ENCODE measurements at places on chromosomes 11 and 22.
A peak's percentile ranks its signal among the peaks of the same experiment; 100 is the strongest.

GRCh38 chr22:38758276-38758945 is 2.6 kb upstream of the SUN2 start:
- DNase-seq: peak; percentile 75

- DNase-seq: no peak
Measured at GRCh38 chr11:60855726-60856633, at the start of gene PTGDR2. TSS of gene PTGDR2 (minus strand) at chr11:60855950. CDS start at chr11:60853722, 2,228 bp downstream.

DNA sequence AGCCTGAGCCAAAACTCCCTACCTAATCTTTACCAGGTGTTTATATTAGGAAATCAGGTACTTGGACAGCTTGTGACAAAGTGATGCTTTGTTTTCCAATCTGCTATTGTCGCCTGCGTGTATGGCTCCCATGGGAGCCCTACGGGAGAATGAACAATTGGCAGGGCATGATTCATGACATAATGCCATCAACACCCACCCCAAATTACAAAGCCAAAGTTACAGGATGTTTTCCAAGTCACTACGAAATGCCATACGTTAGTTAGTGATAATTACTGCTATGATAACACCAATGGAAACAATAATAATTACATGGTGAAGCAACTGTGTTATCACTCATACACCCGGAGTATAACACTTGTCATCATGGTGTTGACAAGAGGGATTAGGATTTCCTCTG is 226.4 kb downstream of the FAM181B start:
- DNase-seq: no peak

DNA sequence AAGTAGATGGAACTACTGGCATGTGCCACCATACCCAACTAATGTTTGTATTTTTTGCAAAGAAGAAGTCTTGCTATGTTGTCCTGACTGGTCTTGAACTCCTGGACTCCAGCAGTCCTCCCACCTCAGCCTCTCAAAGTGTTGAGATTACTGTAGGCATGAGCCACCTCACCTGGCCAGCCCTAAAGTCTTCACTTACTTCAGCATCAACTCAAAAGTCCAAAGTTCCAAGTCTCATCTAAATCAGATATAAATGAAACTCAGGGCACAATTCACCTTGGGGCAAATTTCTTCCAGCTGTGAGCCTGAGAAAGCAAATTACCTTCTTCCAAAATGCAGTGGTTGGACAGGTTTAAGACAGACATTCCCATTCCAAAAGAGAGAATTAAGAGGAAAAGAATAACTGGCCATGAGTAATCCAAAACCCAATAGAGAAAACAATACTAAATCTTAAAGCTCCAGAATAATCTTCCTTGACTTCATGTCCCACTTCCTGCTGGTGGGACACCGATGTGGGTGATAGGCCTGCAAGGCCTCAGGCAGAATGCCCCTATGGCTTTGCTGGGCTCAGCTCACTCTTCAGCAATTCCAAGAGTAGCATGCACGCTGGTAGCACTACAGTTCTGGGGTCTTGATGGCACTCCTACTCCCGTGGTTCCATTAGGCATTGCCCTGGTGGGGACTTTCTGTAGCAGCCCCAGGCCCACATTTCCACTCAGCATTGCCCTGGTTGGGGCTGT is 50.3 kb downstream of the TUG1 start:
- DNase-seq: no peak

- DNase-seq: no peak
Measured at GRCh38 chr11:3015796-3016195, 23.7 kb upstream of the NAP1L4 start.

GRCh38 chr11:10716122-10716521 is 22.6 kb upstream of the IRAG1 start:
- no peak for DNase-seq

GRCh38 chr11:110126936-110127335 is 33.7 kb downstream of the ZC3H12C start:
- DNase-seq: no peak

DNA sequence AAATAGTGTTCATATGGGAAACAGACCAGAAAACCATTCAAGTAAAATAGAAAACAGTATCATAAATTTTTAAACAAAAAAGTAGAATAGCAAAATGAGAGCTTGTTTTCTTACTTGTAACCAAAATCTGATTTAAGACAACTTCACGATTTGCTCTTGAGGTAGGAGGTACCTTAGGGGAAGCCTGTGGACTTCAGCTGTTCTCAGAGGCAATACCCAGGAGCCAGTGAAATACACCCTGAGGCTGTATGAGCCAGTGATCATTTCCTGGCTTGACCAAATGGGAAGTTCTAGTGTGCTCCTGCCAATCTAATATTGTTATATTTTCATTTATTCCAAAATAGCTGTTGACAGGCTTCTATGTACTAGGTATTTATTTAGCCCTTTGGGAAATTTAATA is 104.8 kb downstream of the ARHGAP42 start:
- DNase-seq: no peak

DNA sequence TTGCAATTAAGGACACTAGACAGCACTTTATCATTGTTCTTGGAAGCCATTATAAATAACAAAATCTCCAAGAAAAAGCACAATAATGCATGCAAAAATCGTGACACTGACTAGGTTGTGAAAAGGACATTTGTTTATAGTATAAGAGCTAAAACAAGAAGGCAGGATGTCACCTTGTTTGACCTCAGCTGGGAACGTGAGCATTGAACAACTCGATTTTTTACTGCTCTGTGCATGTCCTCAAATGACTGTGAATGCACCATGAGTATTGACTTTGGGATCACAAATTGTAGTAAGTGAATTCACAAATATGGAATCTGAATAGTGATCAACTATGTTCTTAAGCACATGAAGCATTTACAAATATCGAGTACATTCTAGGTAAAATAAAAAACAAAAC is 35.3 kb upstream of the ARHGAP20 start:
- DNase-seq: no peak

- DNase-seq: no peak
Measured at GRCh38 chr11:32713496-32713895, 81.0 kb downstream of the CCDC73 start.

Measured in activated CD4-positive, alpha-beta T cell treated with anti-CD3 and anti-CD28 coated beads, Interleukin-2, amount 50 U/mL, for 1 hour (primary cell).